ENCODE measurements at places on chromosomes 4 and X.

- DNase-seq = no peak
Measured at GRCh38 chr4:150078579-150079080, 385 bp downstream of the DCLK2 start.

DNA sequence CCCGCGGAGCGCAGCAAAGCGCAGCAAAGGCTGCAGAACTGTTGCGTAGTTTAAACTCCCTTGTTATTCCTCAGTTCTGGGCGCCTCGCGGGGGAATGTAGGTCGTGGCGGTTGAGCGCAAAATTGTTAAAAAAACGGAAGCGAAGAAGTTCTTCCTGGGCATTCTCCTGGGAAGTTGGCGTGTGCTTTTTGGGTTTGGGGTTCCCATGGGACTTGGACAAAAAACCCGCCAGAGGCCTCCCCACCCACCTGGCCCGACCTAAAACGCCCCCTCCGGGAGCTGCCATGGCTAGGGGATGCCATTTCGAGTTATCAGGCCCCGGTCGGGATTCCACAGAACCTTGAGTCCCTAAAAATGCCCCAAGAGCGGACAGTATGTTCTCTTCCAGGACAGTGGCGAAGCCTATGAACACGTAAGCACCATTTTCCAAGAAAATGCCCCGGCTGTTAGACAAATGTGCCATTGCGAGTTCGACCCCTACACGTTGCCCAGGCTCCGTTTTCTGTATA, 8.9 kb downstream of the ZIC3 start:
- no peak for DNase-seq

DNA sequence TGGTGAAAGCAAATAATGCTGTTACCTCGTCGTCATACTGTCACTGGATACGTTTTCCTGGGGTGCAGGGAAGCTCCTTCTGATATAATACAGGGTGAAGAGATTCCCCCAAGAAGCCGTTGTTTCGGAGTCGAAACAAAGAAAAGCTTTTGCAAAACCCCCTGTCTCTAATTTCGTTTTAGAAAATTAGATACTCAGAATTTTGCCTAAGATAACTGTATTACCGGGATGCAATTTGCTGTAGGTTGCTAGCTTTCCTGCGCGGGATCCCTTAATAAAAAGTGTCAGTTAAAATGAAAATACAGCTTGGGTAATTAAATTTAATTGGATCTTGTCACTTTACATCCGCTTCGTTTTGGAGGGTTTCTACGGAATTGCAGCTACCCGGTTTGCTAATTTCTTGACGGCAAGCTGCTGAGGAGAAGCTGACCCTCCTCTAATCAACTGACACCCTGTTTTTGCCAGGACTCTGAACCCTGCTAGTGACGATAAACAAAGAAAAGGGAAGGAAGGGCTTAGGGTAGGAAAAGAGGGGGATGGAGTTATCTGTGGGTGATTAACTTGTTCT, 174.6 kb downstream of the SHOX start:
- no peak for DNase-seq

- DNase-seq = no peak
Measured at GRCh38 chrX:6468706-6469105, 66.2 kb downstream of the VCX3A start.
